GM12864 (cell line): ENCODE measurements at places on chromosomes 2 and 18.
A peak's percentile ranks its signal among the peaks of the same experiment; 100 is the strongest.

DNA sequence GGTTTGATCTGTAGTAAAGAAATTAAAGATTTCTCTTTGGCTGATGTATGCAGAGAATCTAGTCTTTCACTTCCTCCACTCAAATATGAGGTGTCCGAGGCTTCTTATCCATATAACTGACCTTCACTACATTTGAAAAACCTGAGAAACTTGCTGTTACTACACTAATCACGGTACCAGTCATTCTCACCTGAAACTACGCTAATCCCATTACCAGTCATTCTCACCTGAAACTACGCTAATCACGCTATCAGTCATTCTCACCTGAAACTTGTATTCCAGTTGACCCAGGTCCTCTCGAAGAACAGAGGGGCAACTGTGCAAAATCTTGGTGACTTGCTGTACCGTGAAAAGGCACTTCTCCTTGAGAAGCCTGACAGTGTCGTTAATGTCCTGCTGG, 5.1 kb downstream of the MTERF4 start:
- DNase-seq: no peak

DNA sequence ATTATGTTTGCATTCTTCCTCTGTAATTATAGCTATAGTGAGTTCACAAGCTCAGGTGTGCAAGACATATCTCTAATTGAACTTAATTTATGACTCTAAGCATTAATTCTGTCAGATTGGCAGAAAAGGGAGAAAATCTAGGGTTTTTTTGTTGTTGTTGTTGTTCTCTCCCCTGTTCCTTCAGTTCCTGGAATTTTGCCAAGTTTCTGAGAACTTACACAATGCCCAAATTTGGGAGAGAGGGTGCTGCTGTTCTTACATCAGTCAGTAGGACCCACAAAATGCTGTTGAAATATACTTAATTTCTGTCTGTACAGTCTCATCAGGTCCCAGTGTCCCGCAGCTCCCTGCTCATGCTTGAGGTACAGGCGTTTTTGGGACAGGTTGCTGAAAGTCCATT, 221.8 kb upstream of the RBMS1 start:
- no peak for DNase-seq

DNA sequence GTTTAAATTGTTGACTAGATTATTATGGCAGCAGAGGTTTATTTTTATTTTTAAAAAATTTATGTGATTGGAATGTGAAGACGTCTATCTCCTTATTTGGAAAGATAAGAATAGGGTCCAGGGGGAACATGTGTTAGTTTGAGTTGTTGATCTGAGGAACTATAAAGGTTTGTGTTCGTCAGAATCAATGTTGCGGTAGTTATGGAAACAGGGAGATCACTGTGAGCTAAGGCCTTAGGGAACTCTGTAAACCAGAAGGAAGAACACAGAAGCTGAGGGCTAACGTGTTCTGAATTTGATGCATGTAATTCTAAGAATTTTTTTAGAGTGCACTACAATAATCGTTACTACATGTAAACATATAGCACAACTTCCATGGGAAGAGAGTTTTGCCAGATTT, 168.5 kb upstream of the ZSWIM2 start:
- no peak for DNase-seq

DNA sequence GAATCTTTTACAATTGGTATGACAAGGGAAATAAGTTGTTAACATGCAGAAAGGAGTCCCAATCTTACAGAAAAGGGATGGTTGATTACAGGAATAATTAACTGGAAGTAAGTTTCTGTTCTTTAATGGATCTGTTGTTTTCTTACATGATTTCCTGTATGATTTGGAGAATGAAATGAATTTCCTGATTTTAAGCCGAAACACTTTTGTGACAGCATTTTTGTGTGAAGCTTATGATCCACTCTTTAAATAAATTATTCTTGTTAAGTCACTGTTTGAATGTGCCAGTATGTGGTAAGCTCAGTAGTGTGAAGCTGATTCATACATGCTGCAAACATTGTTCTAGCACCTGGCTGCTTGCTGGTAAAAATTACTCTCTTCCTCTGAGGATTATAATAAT, 516.2 kb downstream of the DCDC2C start:
- DNase-seq: no peak

GRCh38 chr2:171893824-171894611, at the start of gene SLC25A12:
TSS of gene SLC25A12 (minus strand) at chr2:171894244. CDS start at chr2:171894214, 30 bp downstream.
- peak; percentile 46 for DNase-seq

DNA sequence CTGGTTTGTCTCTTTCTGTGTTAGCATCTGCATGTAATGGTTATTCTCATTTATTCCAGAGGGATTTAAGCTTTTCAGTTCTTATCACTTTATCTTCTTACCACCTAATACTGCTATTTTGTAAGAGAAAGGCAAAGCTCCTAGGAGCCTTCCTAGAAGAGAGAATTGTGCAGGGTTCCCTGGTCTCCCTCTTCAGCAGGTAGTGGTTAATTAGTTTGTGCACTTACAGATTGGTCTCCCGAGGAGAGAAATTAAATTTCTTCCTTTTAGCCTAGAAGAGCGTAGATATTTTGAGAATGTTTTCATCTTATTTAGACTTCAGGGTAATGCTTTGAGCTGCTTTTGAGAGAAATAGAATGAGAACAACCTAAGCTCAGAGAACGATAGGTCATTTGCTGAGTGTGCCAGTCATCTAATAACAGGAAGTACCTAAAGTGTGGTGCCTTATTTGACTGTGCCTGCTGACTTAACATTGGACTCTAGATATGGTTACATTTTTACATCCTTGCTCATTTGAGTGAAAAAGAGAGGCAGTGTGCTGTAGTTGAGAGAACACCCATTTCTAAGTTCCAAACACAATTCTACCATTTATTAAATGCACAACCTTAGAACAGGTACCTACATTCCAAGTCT, 651.4 kb downstream of the STK39 start:
- DNase-seq: no peak

DNA sequence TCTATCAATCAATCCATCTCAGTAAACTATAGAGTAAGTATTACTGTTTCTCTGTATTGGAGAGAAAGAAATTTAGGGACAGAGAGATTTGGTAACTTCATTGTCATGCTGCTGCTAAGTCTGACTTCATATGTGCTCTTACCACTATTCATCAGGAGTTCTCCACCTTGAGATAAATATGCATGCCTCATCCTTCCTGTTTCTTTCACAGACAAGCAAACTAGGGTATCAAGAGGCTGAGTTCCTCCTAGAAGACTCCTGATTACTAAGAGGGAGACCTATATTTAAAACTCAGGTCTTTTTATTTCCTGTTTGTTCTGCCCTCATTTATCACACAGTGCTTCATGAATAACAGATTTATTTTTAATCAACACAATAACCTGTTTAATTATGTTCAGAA, 34.1 kb downstream of the RIT2 start:
- no peak for DNase-seq

DNA sequence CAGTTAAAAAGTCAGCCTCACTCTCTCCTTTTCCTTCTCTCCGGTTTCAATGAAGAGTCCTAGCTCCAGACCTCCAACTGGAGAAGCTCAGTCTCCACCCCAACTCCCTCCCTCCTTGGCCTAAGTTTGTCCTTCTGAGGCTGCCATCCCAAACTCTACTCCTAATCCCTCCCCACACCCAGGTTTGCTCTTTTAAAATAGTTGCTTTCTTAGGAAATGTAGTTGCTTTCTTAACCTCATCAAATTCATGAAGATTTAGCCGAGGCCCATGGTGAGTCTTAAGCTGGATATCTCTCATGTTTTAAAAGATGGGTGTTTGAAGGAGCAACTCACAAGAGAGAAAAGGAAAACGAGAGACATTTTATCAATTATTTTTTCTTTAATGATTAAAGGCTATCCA, 937 bp upstream of the LANCL1 start:
- DNase-seq: no peak

DNA sequence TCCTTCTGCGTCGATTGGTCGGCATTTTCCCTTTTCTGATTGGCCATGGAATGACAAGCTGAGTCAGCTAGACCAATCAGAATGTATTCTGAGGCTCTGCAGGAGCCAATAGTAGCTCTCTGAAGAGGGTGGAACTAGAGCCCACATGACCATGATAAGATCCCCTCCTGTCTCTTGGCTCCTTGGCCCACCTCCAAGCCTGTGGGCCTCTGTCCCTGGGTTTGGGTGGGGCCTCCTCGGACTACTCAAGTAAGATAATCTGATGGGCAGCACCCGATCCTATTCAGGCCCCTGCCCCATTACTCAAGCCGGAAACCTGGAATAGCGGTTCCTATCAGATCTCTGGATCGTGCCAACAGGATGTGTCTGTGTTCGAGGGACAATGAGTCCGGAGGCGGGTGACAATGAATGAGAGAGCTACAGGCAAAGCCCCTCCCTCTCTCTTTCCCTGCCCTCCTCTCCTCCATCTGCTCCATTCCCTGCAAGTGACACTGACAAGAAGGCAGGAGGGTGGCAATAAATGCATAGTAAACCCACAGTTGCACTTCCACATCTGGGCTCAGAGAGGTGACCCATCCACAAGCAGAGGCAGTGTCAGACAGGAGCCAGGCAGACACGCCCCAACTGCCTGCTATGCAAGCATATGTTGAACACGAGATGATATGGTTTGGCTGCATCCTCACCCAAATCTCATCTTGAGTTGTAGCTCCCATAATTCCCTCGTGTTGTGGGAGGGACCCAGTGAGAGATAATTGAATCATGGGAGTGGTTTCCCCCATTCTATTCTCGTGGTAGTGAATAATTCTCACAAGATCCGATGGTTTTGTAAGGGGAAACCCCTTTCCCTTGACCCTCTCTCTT, 114.7 kb downstream of the TNS1 start:
- no peak for DNase-seq

- no peak for DNase-seq
Measured at GRCh38 chr2:113823716-113824595, 65.9 kb upstream of the ACTR3 start.

DNA sequence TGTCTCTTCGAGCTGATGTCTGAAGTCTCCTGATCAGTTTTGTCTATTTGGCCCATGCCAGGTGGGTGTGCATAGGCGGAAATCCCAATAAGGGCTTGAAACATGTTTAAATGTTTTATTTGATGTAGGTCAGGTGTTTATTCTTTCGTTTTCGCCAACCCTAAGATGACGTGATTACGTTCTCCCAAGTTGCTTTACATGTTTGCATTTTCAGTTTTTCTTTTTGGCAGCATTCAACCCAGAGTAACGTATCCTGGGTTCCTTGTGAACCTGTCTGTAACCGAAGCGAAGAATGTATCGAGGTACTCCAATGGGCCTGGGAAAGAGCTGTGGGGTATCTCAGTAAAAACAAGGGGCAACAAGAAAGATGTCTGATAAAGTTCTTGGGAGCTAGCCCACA, 3.1 kb downstream of the ALPK2 start:
- no peak for DNase-seq

- DNase-seq: no peak
Measured at GRCh38 chr2:218395456-218395825, 4.2 kb upstream of the CTDSP1 start.

DNA sequence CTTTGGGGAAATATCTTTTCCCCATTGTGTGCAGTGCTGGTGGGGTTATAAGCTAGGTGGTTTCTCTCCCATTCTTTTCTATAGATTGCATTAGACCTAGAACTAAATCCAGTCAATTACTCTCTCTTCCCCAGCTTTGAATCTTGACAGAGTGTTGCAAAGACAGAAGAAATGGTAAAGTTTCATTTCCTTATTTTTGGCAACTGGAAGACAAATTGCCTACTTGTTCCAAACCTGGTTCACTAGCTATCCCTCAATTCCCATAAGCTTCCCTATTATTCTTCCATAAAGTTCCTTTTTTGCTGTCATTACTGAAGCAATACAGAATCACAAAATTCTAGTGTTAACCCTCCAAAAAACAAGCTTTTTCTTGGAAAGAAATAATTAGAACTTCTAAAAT, 94.0 kb upstream of the ITGA4 start:
- no peak for DNase-seq

DNA sequence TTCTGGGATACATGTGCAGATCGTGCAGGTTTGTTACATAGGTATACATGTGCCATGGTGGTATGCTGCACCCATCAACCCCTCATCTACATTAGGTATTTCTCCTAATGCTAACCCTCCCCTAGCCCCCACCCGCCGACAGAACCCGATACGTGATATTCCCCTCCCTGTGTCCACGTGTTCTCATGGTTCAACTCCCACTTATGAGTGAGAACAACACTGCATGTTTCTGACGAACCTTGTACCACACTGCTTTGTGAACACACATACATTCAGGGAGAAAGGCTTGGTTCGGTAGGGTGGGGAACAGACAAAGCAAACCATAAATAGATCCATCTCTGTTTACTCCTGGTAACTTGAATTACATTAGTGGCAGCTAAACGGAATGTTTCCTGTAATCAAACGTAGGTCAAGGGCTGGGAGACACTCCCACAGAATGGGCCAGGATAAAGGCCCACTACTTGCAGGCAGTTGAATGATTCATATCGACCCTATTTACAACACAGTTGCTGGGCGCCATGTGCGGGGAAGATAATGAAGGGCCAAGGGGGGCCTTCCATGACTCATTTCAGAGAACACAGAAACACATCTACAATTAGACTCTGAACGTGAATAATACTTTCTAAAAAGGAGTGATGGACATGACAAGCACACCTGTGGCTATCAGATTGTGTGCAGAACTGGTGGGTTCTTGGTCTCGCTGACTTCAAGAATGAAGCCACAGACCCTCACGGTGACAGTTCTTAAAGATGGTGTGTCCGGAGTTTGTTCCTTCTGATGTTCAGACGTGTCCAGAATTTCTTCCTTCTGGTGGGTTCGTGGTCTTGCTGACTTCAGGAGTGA, 56.8 kb upstream of the KIDINS220 start:
- DNase-seq: no peak

DNA sequence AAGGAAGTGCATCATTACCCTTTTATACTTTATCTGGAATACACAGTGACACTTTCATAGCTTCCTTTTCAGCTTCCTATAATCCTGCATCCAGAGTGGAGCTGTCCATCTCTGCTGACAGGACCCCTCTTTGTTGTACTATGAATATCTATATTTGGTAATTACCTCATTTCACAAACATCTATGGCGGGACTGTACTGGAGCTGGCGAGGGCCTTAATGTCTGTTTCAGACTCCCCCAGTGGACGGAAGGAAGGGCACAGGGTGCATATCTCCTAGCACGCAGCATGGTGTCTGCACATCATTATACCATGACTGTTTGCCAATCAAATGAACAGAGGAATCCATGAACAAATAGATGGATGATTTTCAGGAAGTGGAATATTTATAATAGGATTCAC, 142.3 kb downstream of the SOX11 start:
- DNase-seq: no peak

GRCh38 chr2:133192028-133192427, 376.2 kb downstream of the NCKAP5 start:
- DNase-seq: no peak

- no peak for DNase-seq
Measured at GRCh38 chr2:157927155-157927554, 51.0 kb upstream of the ACVR1 start.
